NCI-H187 treated with DMSO at 0.1 percent for 48 hours (cell line): ENCODE measurements at places on chromosomes 3 and 15.

DNA sequence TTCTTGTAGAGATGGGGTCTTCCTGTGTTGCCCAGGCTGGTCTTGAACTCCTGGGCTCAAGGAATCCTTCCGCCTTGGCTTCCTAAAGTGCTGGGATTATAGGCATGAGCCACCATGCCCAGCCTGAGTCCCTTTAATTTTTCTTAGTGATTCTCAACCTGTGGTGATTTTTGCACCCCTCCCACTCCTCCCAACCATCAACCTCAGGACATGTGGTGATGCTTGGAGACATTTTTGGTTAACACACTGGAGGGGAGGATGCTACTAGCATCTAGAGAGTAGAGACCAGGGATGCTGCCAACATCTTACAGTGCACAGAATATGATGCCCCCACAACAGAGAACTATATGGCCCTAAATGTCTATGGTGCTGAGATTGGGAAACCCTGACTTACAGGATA is 83.0 kb upstream of the LMOD3 start:
- DNase-seq = no peak

DNA sequence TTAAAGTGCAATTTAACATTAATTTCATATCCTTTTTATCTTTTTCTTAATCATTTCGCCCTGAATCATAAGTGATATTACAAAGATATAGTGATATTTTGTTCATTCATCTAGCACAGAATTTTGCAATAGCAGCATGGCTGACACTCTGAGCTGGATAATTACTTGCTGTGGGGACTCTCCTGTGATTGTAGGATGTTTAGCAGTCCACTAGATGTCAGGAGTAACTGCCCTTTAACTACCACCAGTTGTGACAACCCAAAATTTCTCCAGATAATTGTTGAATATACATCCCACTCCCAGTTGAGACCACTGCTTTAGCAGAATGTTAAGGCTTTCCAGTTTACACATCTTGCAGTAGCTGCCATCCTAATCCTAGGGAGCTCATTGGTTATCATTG is 196.8 kb upstream of the MBNL1 start:
- DNase-seq = no peak

DNA sequence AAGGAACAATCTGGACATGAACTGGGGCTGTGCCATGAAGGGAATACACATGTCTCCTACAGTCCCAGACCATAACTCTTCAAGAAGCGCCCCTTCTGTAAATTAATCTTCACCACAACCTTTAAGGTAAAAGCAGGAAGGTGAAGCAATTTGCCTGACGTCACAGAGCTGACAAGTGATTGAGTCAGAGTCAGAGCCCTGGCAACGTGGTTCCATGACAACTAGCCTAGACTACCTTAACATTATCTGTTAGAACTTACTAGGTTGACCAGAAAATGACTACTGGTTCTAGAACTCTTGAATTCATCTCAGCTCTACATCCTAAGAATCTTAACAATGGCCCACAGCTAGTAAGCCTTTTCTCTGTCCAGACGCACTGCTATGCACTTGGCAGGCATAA is 124.6 kb downstream of the NTRK3 start:
- no peak for DNase-seq

DNA sequence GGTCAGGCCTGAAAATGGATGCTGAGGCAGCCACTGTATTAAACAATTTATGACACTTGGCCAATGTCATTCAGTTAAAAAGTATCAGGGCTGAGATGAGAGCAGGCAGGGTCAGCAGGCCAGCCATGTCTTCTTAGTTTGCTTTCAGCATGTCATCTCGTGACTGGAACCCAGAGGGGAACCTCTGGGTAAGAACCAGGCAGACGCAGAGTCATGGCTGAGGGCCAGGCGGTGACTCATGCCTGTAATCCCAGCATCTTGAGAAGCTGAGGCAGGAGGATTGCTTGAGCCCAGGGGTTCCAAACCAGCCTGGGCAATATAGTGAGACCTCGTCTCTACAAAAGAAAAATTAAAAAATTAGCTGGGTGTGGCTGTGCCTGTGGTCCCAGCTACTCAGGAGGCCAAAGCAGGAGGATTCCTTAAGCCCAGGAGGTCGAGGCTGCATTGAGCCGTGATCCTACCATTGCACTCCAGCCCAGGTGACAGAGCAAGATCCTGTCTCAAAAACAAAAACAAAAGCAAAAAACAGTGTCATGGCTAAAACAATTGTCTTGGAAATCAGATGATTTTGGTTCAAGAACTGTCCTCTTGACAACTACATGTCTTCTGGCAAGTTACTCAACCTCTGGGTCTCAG is 11.7 kb downstream of the BCL2L10 start:
- no peak for DNase-seq

GRCh38 chr3:8524656-8525399 is 23.2 kb downstream of the LMCD1 start:
- no peak for DNase-seq

DNA sequence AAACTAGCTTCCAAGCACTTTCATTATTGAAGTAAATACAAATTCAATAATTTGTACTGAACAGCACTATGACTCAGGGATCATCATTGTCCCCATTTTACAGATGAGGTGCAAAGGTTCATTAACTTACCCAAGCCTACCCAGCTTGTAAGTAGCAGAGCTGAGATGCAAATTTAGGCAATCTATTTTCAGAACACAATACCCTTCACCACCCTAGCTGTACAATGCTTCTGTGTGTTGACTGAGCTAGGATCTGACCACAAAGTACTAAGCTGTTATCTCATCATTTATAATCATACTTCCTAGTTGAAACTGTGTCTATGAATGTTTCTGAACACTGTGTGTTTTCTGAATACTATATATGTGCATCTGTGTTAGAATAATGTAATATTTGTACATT is 3.2 kb upstream of the ILDR1 start:
- no peak for DNase-seq

GRCh38 chr3:71010726-71011455 is 572.6 kb downstream of the FOXP1 start:
- DNase-seq = no peak

GRCh38 chr3:176951586-176952292 is 245.5 kb downstream of the TBL1XR1 start:
- no peak for DNase-seq

DNA sequence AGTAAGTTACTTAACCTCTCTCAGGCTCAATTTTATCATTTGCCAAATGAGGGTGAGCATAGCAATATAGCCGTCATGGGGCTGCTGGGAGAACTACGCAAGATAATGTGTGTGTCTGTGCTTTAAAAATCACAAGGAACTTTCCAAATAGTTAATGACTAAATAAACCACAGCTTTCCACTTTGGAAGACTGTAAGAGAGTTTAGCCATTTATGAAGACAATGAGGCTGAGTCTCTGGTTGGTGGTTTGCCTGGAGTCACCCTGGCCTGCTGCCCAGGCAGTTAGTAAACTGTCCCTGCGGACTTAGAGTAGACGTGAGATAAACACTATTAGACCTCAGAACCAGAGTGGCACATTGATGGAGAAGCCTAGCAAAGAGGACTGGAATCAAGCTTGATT is 357.7 kb downstream of the CLSTN2 start:
- no peak for DNase-seq

GRCh38 chr15:57861815-57862586 is 155.5 kb downstream of the POLR2M start:
- no peak for DNase-seq

DNA sequence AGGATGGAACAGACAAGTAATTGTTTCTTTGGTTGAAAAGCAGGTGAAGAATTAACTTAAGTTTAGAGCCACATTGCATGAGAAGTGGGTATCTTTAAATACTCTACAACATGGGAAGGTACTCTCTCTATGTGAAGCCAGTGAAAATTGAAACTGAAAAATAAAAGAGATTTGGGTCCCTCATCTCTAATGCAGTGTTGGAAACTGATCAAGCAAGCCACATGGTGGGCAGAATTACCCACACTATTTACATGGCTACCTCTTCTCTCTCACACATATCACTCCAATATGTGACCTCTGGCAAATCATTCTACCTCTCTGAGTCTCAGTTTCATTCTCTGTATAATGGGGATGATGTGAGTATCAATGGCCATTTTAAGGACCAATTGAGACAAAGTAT is 339.0 kb downstream of the IL5RA start:
- DNase-seq = no peak

DNA sequence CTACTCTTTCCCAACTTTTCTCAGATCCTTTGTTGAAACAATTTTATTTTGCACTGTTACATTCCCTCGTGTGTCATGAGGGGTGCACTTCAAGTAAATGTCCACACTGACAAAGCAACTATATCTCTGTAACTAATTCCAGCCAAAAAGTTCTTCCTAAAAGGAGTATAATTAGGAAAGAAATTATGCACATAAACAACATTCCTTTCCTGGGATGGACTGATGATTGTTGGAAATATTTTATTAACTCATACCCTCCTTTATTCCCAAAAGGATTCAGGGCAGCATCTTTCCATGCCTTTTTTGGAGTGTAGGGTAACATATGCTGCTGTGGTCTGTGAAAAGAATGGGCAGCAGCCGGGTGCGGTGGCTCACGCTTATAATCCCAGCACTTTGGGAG is 426.1 kb upstream of the THBS1 start:
- DNase-seq = no peak

DNA sequence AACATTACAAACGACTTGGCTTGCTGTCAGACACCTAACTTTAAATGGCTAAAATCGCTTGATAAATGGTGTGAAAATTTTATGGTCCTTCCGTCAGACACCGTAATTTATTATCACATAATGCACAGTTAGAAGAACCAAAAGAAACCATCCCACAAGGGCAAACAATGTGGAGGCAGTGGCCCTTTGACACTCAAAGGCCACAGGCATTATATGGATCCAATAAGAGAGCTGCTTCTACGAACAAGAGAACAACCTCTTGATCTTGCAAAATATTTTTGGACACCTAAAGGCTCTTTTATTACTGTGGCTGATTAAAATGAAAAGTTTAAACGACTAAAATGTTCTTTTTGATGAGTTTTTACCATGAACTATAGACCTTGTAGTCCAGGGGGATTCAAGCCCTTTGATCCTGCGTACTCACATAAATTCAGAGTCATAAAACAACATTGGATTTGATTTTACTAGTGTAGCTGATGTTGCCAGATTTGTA is 202.8 kb downstream of the FMN1 start:
- DNase-seq = no peak

DNA sequence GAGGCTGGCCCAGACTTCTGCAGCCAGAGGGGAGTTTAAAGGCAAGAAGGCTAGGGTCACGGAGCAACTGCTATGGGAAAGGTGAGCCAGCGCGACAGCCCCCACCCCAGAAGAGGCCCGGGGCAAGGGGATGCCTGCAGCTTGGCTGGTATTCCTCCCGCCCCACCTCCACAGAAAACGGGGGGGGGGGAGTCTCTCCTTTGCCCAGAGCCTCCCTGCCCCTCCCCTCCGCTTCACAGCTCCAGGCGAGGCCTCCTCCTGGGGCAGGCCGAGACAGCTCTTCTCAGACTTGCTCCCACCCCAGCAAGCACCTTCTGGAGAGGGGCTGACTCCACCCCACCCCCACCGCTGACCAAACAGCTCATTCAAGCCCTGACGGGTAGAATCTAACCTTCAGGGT is 13.4 kb downstream of the ANP32A start:
- no peak for DNase-seq

- DNase-seq = no peak
These were observed 36.2 kb downstream of the FAM174B start for GRCh38 chr15:92619145-92620101.

- DNase-seq = no peak
These were observed 401.5 kb upstream of the GOLIM4 start for GRCh38 chr3:168497183-168497582.

DNA sequence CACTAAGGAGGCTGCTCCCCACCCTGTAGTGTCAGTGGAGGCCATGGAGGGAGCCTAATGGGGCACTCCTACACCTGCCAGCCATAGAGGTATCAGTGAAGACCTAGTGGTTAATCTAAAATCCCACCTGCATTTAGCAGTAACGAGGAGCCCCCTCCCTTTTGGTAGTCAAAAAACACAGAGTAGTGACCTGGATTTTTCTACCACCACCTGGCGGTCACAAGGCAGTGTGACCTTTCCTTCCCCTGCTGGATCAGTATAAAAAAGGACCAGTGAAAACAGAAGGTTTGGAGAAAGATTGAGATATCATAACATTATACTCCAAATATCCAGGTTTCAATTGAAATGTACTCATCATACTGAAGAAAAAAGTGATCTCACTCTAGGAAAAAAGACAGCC is 241.2 kb downstream of the PYDC2 start:
- DNase-seq = no peak

GRCh38 chr15:92035961-92036360 is 182.5 kb downstream of the SLCO3A1 start:
- no peak for DNase-seq

- no peak for DNase-seq
These were observed 183.9 kb downstream of the SHQ1 start for GRCh38 chr3:72664184-72664975.

DNA sequence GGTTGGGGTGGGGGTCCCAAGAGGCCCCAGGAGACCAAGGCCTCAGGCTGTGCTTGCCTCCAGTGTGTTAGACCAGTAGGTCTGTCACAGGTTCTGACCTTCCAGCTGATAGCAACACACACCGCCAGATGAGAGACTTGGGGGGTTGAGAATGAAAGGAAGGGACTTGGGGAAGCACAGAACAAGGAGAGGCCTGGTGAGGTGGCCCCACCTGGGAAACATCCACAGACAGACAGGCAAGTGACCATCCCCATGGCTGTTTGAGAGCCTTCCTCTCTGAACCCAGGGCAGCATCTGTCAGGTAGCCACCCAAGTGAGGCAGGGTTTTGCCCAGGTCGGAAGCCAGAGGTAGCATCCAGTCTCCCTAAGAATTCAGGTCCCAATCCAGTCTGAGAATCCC is 35.0 kb upstream of the VPS8 start:
- DNase-seq = no peak
